CD8-positive, alpha-beta memory T cell (primary cell): ENCODE measurements at places on chromosomes 11 and 22. TPM values are rescaled to one million over a fixed set of nuclear protein-coding genes. Genes with fewer than 3 reads are reported as not detected.

IRAG1 gene
- polyA plus RNA-seq = not detected

OR52K1 gene
- not detected for polyA plus RNA-seq

C11orf21 gene
- 30.1 TPM for polyA plus RNA-seq

OR52I1 gene
- polyA plus RNA-seq = not detected

YWHAH gene
- 113 TPM for polyA plus RNA-seq

LUZP2 gene
- not detected for polyA plus RNA-seq

HIPK3 gene
- 31.6 TPM for polyA plus RNA-seq

DNAJB13 gene
- polyA plus RNA-seq = not detected

DGAT2 gene
- not detected for polyA plus RNA-seq
